ENCODE measurements at places on chromosomes 7 and 10.

- no peak for DNase-seq
Observed at GRCh38 chr7:142153400-142153799, 41.9 kb downstream of the MGAM2 start.

- DNase-seq = no peak
Observed at GRCh38 chr7:17590221-17590620, 291.8 kb downstream of the AHR start.

DNA sequence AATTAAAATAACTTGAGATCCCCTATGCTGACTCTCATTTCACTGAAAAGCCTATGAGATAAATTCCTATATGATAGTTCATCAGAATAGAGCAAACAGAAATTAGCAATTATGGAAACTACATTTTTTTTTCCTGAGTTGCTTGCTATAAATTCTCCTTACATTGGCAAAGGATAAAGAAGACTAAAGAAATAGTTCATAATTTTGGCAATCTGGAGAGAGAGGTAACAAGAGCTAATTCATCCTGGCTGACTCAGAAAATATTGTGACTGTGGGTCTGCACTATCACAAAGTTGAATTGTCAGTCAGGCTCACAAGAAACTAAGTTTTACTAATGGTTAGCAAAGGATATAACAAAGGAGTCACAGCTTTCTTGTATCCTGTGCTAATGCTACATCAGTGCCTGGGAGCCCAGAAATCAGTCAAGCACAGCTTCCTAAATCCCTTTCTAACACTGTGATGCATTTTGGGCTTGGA lies 483.0 kb downstream of the MAGI2 start:
- DNase-seq = no peak

- DNase-seq = no peak
Observed at GRCh38 chr10:21797984-21798765, 205.4 kb downstream of the DNAJC1 start.

DNA sequence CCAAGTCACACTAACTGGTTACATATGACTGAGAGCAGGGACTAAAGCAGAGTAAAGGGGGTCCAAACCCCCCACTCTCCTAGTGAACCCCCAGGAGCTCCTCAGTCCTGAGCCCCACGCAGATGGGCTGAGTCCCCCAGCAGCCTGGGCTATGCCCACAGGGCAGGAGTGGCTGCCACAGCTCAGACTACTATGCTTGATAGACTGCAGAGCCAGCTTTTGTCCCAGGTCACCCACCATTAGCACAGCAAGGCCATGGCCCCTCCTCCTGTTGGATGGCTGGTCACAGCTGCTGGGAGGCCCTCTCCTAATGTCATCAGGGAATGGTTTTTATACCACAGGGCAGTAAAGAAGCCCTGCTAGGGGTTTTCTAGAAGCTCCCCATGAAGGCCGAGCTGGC lies 46.3 kb upstream of the FGFR2 start:
- no peak for DNase-seq

GRCh38 chr7:107151538-107151937 lies 17.3 kb upstream of the HBP1 start:
- DNase-seq = no peak
